Tibial nerve (tissue), 4 donors: ENCODE measurements at places on chromosomes 5 and 9. TPM values are rescaled to one million over a fixed set of nuclear protein-coding genes. Genes with fewer than 3 reads are reported as not detected.

The ANKRD55 gene
- not detected for total RNA-seq

GRCh38 chr5:14145435-14146334 lies 2.5 kb downstream of the TRIO start:
- no peaks in the 10 kb centered on the region for H3K36me3 ChIP-seq
- peak overlapping the region; percentile 92 for H3K27ac ChIP-seq
- DNase-seq: no peak
- no peaks in the 10 kb centered on the region for H3K27me3 ChIP-seq

DNA sequence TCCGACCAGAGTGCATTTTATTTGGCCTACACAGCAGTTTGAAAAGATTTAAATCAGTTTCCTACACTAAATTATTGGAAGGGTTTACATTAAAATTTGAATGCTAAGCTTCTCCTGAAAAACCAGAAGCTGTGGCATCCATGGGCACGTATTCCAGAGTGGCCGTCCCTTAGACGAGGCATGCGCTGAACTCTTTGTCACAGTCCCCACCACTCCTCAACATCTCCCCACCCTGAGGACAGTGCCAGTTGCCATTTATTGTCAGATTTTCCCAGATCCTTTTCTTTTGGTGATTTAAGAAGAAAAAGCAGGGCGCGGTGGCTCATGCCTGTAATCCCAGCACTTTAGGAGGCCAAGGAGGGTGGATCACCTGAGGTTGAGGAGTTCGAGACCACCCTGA lies 39.9 kb upstream of the UNC5A start:
- H3K27me3 ChIP-seq: peaks cover 11% of the 10 kb centered on the region
- no peak overlapping the region for H3K27ac ChIP-seq

DNA sequence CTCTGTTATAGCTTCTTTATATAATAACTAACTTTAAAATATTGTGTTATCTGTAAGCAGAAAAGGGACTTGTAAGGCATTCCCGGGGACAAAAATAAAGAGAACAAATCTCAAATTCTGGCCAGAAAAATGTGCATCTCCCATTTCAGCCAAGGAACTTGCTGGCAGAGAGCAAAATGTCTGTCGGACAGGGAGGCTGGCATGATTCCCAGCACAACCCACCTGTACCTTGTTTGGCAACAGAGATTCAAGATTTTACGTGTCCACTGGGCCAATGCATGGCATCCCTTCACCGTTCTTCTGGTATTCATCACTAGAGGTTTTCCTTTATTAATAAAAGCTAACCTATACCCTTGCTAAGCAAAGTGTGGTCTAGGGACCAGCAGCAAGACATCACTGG lies 566.6 kb downstream of the PSAT1 start:
- H3K36me3 ChIP-seq: no peaks in the 10 kb centered on the region
- H3K27me3 ChIP-seq: no peaks in the 10 kb centered on the region
- H3K27ac ChIP-seq: no peak overlapping the region

- no peak for DNase-seq
- H3K4me3 ChIP-seq: no peak overlapping the region
- no peaks in the 10 kb centered on the region for H3K36me3 ChIP-seq
- H3K4me1 ChIP-seq: no peaks in the 10 kb centered on the region
These were observed 274.9 kb downstream of the NR3C1 start for GRCh38 chr5:143128412-143129071.

The SOX30 gene
- not detected for total RNA-seq

The CYSRT1 gene
- total RNA-seq: not detected

- H3K4me1 ChIP-seq: no peaks in the 10 kb centered on the region
- H3K27me3 ChIP-seq: no peaks in the 10 kb centered on the region
- H3K4me3 ChIP-seq: no peak overlapping the region
- no peaks in the 10 kb centered on the region for H3K36me3 ChIP-seq
- DNase-seq: no peak
These were observed 19.7 kb downstream of the MAPKAP1 start for GRCh38 chr9:125687163-125687863.

The CRHBP gene
- total RNA-seq: 2.1 TPM

GRCh38 chr9:33375841-33376321 lies 26.5 kb downstream of the AQP7 start:
- no peak overlapping the region for H3K27ac ChIP-seq
- peaks cover 1% of the 10 kb centered on the region for H3K36me3 ChIP-seq
- no peak overlapping the region for H3K4me3 ChIP-seq
- H3K4me1 ChIP-seq: peaks cover 7% of the 10 kb centered on the region
- no peak for DNase-seq

The WNK2 gene
- total RNA-seq: 3.8 TPM

GRCh38 chr9:1051210-1051583 lies 1.0 kb downstream of the DMRT2 start:
- H3K27me3 ChIP-seq: peaks cover 4% of the 10 kb centered on the region
- DNase-seq: peak; percentile 40
- no peaks in the 10 kb centered on the region for H3K4me1 ChIP-seq
- H3K4me3 ChIP-seq: no peak overlapping the region
- H3K36me3 ChIP-seq: no peaks in the 10 kb centered on the region
- no peak overlapping the region for H3K27ac ChIP-seq

The LECT2 gene
- total RNA-seq: not detected

DNA sequence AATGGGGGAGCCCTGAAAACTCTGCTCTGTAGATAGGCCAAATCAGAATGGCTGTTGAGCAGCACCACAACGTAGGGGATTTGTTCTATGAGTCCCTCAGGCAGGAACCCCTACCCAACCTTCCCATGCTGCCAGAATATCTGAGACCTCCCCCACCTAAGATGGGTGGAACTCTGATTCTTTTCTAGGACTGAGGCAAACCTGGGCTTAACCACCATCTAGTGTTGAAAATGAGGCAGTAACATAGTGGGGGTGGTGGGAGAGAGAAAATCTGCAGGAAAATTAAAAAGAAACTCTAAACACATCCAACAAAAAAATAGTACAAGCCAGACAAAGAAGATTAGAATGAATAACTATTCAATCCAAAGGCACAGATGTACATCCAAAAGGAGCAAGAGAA lies 228.4 kb downstream of the ATPSCKMT start:
- H3K27me3 ChIP-seq: no peaks in the 10 kb centered on the region
- H3K4me3 ChIP-seq: no peak overlapping the region
- DNase-seq: no peak
- H3K4me1 ChIP-seq: no peaks in the 10 kb centered on the region

The WDR38 gene
- total RNA-seq: 0.39 TPM

- no peak overlapping the region for H3K27ac ChIP-seq
- H3K4me1 ChIP-seq: peaks cover 28% of the 10 kb centered on the region
- H3K4me3 ChIP-seq: peak overlapping the region; percentile 38
- H3K36me3 ChIP-seq: no peaks in the 10 kb centered on the region
- DNase-seq: no peak
These were observed 980 bp downstream of the CCNO start for GRCh38 chr5:55232271-55232984.

- H3K4me3 ChIP-seq: peak overlapping the region; percentile 78
- DNase-seq: no peak
- H3K27me3 ChIP-seq: no peaks in the 10 kb centered on the region
These were observed 732 bp upstream of the SMIM15 start for GRCh38 chr5:61162832-61163567.

GRCh38 chr9:14909181-14909580 lies 1.0 kb downstream of the FREM1 start:
- H3K36me3 ChIP-seq: no peaks in the 10 kb centered on the region
- H3K27ac ChIP-seq: no peak overlapping the region
- no peak for DNase-seq
- H3K4me1 ChIP-seq: no peaks in the 10 kb centered on the region
- peak overlapping the region; percentile 37 for H3K4me3 ChIP-seq

GRCh38 chr9:16763946-16764345 lies 106.5 kb downstream of the BNC2 start:
- H3K4me1 ChIP-seq: no peaks in the 10 kb centered on the region
- no peaks in the 10 kb centered on the region for H3K36me3 ChIP-seq
- H3K27me3 ChIP-seq: no peaks in the 10 kb centered on the region
- DNase-seq: no peak

The SPAAR gene
- 9.6 TPM for total RNA-seq

The CDKN2B gene
- 18.2 TPM for total RNA-seq

DNA sequence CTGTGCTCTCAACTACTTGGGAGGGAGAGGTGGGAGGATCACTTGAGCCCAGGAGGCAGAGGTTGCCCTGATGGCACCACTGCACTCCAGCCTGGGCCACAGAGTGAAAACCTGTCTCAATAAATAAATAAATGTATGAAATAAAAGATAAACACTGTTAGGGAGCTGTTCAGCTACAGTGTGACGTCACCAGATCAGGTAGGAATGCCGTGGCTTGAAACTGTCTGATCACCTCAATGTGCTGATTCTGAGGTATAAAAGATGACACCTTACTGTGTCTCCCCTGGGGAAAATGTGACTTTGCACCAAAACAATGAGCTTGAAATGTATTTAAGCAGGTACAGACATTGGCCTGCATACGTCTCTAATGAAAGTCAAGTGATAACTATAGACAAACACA lies 133.3 kb downstream of the ADAMTS16 start:
- H3K27ac ChIP-seq: no peak overlapping the region
- H3K4me3 ChIP-seq: no peak overlapping the region
- no peaks in the 10 kb centered on the region for H3K27me3 ChIP-seq

DNA sequence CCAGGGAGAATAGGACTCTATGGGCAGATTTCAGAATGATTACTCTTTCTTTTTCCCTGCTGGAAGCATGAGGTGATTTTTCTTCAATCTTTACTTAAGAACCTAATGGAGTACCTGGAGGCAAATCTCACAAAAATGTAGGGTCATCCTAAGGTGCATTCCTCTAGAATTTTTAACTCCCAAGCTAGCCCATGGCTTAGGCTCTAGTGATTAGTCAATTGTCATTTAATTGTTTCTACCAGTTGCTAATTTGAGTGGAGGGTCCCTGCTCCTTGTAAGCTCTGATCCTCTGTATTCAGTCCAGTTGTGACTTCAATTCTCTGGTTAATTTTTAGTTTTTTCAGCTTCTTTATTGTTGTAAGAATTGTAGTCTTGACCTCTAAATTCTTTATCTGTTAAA lies 467.0 kb downstream of the HTR1A start:
- H3K36me3 ChIP-seq: no peaks in the 10 kb centered on the region
- H3K4me3 ChIP-seq: no peak overlapping the region
- H3K4me1 ChIP-seq: no peaks in the 10 kb centered on the region
- DNase-seq: no peak

The PCDHGC5 gene
- total RNA-seq: 3.1 TPM

The NUDT12 gene
- total RNA-seq: 19.5 TPM

DNA sequence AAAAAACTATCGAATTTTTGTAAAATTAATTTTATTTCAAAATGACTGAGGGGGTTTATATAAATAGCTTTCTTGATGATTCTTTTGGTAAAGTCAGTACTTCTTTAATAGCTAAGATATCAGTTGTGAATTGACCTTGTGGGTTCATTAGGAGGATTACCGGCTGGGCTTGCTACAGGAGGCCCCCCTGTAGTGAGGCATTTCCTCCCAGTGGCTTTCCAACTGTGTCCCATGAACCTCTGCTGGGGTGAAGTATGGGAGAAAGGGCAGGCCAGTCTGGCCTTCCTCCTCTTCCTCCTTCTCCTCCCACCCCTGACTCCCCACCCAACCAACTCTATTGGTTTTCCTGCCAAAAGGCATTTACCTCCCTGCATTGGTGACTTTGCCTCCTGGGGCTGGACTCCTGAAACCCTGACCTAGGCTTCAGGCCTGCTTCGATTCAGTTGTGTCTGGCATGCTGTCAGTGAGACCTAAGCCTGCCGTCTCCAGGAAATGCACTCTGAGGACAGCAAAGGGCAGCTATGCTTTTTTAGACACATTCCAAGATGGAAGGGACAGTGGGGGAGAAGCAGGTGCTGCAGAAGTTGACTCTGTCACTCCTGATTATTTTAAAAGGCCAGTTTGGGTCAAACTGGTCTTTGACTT lies 144.8 kb downstream of the HSPA4 start:
- no peaks in the 10 kb centered on the region for H3K4me1 ChIP-seq
- no peaks in the 10 kb centered on the region for H3K27me3 ChIP-seq
- no peak overlapping the region for H3K27ac ChIP-seq
- DNase-seq: no peak
- no peaks in the 10 kb centered on the region for H3K36me3 ChIP-seq
- no peak overlapping the region for H3K4me3 ChIP-seq

The PCDHGA3 gene
- total RNA-seq: 10.5 TPM

GRCh38 chr9:92141144-92142129 lies 26.2 kb upstream of the SPTLC1 start:
- no peaks in the 10 kb centered on the region for H3K36me3 ChIP-seq
- DNase-seq: no peak
- H3K4me3 ChIP-seq: peak overlapping the region; percentile 32

The NUTM2F gene
- total RNA-seq: not detected

The TIMD4 gene
- not detected for total RNA-seq

DNA sequence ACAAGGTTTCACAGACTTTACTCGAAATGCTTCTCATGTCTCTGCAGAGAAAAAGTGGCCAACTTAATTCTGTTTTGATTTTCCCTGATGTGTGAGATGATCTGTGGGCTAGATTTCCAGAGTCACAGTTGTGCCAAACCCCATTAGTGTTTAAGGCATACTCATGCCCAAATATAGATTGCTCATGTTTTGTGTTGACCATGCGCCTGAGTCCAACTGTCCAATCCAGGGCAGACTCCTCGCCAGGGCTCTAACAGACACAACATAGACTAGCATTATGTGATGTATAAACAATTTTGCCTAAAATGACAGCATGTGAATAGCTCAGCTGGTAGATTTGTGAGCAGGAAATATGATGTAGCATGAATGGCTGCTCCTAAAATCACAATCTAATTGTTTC lies 128.1 kb downstream of the PRDM6 start:
- no peak overlapping the region for H3K4me3 ChIP-seq
- no peaks in the 10 kb centered on the region for H3K4me1 ChIP-seq
- H3K27me3 ChIP-seq: no peaks in the 10 kb centered on the region
- H3K36me3 ChIP-seq: no peaks in the 10 kb centered on the region
- no peak overlapping the region for H3K27ac ChIP-seq
- no peak for DNase-seq

- H3K27ac ChIP-seq: peak overlapping the region; percentile 10
- no peak for DNase-seq
- peaks cover 18% of the 10 kb centered on the region for H3K4me1 ChIP-seq
- no peak overlapping the region for H3K4me3 ChIP-seq
These were observed 9.4 kb upstream of the BOD1 start for GRCh38 chr5:173625673-173626504.

GRCh38 chr5:168552146-168552545 lies 23.0 kb downstream of the FBLL1 start:
- peaks cover 8% of the 10 kb centered on the region for H3K4me1 ChIP-seq
- H3K27ac ChIP-seq: peak overlapping the region; percentile 42
- no peak overlapping the region for H3K4me3 ChIP-seq

DNA sequence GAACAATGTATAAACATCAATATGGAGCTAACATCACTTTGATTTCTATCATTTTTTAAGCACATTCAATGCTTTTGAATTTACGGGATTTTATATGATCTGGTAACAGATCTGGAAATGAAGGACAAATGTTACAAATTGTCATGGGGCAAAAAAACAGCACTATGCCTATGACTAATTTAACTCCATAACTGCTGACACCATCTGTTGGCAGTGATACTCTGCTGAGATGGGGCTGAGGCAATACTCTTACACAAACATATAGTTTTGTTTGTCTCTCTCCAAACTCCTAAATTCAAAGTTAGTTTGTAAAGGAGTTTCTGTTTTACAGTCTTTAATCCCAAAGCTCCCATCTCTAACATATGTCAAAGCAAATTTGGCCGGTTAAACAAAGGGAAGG lies 132.5 kb upstream of the FER start:
- H3K27me3 ChIP-seq: no peaks in the 10 kb centered on the region
- no peaks in the 10 kb centered on the region for H3K36me3 ChIP-seq
- H3K27ac ChIP-seq: no peak overlapping the region
- DNase-seq: no peak
- no peak overlapping the region for H3K4me3 ChIP-seq
- no peaks in the 10 kb centered on the region for H3K4me1 ChIP-seq

The SLC4A9 gene
- total RNA-seq: not detected

GRCh38 chr9:128244837-128245231 lies 31.0 kb downstream of the GOLGA2 start:
- peak overlapping the region; percentile 69 for H3K27ac ChIP-seq
- no peaks in the 10 kb centered on the region for H3K27me3 ChIP-seq
- H3K4me3 ChIP-seq: peak overlapping the region; percentile 21
- DNase-seq: peak; percentile 83
